Activated T-helper 2 cell treated with anti-CD3 and anti-CD28 coated beads, Interferon-gamma antibody, Interleukin-2, Interleukin-4, amounts not matched to agents 10 μg/mL and 5 μg/mL and 100 μg/mL, durations not matched to agents 14 hours and 24 hours and 36 hours (primary cell): ENCODE measurements at places on chromosomes 12 and 14. TPM values are rescaled to one million over a fixed set of nuclear protein-coding genes. Genes with fewer than 3 reads are reported as not detected.

The NPAS3 gene
- not detected in 2 replicates for total RNA-seq

The LRRC43 gene
- 1.0 and 1.6 TPM in 2 replicates for total RNA-seq

The NR4A1 gene
- total RNA-seq: 134 and 139 TPM in 2 replicates

DNA sequence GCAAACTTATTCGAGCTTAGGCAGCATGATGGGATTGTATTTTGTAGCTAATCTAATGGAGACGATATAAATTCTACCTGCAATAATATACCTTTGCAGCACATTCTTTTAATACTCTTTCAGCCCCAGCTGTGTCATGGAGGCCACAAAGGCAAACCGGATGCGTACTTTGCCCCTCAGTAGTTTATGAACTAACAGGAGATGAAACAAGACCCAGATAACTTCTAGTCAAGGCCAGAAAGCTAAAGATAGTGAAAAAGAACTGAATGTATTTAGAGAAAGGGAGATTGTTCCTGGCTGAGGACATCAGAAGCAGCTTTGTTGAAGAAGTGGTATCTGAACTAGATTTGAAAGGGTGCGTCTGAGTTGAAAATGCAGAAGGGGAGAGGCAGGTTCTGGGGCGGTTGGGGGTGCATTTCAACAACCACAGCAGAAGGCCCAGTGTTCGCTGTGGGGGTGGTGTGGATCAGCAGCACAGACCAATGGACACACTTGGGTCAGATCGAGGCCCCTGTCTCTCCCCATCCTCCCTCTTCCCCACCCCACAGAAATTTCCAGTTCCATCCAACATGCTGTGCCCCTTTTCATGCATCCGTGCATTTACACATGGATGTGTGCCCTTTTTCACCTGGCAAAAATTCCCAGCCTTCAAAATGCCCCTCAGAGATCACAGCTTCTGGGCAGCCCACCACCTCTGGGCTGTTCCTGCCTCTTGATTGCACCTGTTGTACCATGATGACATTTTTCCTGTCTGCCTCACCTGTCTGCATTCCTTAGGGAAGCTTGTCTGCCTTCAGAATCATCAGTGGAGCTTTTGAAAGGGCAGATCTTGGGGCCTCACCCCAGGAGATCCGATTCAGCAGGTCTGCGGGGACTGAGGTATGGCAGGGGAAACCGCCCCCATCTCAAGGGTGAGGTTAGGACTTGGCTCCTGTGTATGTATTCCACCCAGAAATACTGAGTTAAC, 2.2 kb downstream of the ZNF839 start:
- H3K36me3 ChIP-seq: peaks cover 7% of the 10 kb centered on the region
- no peak overlapping the region for H3K4me3 ChIP-seq
- no peak overlapping the region for H3K27ac ChIP-seq

- H3K27me3 ChIP-seq: no peaks in the 10 kb centered on the region
- H3K27ac ChIP-seq: no peak overlapping the region
- H3K36me3 ChIP-seq: no peaks in the 10 kb centered on the region
- no peak overlapping the region for H3K4me3 ChIP-seq
- no peaks in the 10 kb centered on the region for H3K4me1 ChIP-seq
- DNase-seq: no peak
Measured at GRCh38 chr12:103028881-103029639, 71.6 kb downstream of the ASCL1 start.

The KRT72 gene
- not detected in 2 replicates for total RNA-seq

The ANO4 gene
- not detected in 2 replicates for total RNA-seq

The OR6C68 gene
- not detected in 2 replicates for total RNA-seq

The CIDEB gene
- 19.6 and 24.7 TPM in 2 replicates for total RNA-seq

DNA sequence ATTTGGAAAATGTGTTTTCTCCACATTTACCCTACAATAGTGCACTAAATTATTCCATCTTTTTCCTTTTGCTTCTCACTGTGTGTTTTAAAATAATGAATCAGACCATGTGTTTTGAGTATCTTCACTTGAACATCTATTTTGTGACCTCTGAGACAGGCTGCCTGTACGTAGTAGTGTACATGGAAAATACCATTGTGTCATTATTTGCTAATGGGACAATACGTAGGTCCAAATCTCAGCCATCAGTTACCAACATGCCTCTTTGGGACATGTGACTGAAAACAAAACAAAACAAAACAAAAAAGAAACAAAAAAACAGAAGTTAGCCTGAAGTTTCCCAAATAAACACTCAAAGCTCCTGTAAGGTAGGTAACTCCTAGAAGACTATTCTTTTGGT, 7.1 kb upstream of the MYF6 start:
- H3K36me3 ChIP-seq: no peaks in the 10 kb centered on the region
- no peak for DNase-seq
- peaks cover 5% of the 10 kb centered on the region for H3K4me1 ChIP-seq
- no peaks in the 10 kb centered on the region for H3K27me3 ChIP-seq
- H3K4me3 ChIP-seq: no peak overlapping the region

The CLEC4D gene
- total RNA-seq: not detected in 2 replicates

DNA sequence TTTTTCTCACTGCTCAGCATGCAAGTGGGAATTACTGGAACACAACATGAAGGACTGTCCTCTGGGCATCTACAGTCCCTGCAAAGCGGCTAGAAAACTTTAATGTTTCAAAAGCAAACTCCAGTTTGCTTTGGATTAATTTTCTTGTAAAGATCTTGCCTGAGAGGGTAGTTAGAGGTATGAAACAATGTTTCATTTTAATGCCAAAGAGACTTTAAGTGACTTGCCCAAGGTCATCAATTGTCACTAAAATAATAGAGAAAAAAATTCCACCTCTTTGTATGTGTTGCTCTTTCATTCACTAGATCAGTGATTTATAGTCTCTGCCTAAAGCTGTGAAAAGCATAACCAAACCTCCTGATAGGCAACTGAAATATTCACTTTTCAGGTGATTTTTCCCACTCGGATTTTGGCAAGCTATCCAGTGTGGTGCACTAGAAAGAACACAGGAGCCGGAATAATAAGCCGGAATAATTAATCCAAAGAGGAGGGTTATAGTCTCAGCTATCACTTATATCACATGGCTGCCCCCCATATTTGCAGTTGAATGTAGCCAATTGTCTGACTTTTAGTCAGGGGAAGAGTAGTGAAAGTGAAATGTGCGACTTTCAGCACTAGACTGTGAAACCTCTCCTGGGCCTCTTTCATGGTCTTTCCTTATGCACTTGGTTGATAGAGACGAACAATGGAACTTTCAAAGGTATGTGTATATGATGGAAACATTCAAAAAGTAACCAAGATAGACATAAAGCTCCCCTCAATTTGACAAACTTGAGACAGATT, 107.7 kb downstream of the SLC6A15 start:
- no peaks in the 10 kb centered on the region for H3K36me3 ChIP-seq
- no peak overlapping the region for H3K27ac ChIP-seq
- no peaks in the 10 kb centered on the region for H3K27me3 ChIP-seq
- no peak overlapping the region for H3K4me3 ChIP-seq
